ENCODE measurements at places on chromosomes 16 and 17. TPM values are rescaled to one million over a fixed set of nuclear protein-coding genes. Genes with fewer than 3 reads are reported as not detected.

The TMUB2 gene
- total RNA-seq: 32.9 TPM

The TMEM220 gene
- total RNA-seq: 3.4 TPM

The MMP25 gene
- 1.4 TPM for total RNA-seq

The PRR15L gene
- total RNA-seq: 3.0 TPM

The CBFA2T3 gene
- total RNA-seq: 1.5 TPM

The AANAT gene
- 0.31 TPM for total RNA-seq

The SPAG9 gene
- total RNA-seq: 72.1 TPM

The CUEDC1 gene
- 56.9 TPM for total RNA-seq

The METTL26 gene
- total RNA-seq: 83.7 TPM

The ZNF19 gene
- total RNA-seq: 1.4 TPM

The CDH15 gene
- 0.22 TPM for total RNA-seq

The C16orf92 gene
- total RNA-seq: not detected
